ENCODE measurements at places on chromosomes 7 and 10. TPM values are rescaled to one million over a fixed set of nuclear protein-coding genes. Genes with fewer than 3 reads are reported as not detected.

Gene FFAR4
- total RNA-seq: not detected

Gene GALNT17
- not detected for total RNA-seq

Gene PALS2
- total RNA-seq: 20.4 TPM

Gene CTBP2
- total RNA-seq: 0.94 TPM

DNA sequence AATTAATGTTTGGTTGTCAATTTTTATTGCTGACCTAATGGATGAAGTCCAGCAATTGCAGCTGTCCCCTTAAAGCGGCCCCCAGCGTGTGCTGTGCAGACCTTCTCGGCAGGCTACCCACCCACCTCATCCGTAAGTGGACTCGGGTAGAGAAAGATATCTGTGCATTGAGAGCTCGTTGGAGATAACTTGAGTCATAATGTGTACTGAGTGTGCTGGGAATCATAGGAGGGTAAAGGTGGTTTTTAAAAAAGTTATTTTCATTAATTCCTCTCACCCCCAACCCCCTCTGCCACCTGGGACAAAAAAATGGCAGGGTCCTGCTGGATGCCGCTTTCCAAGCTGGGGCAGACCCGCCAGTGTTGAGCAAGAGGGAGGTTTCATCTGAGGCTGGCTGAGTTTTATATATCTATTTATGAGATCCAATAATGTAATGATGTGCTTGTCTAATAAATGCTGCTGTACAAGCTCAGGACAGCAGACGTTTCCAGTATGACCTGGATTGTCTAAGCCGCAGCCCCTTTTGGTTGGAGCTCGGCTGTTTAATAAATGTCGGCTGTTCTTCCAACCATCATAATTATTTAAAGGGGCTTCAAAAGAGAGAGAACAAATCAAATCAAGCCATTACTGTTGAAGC is 119.1 kb downstream of the NKX6-2 start:
- no peak for DNase-seq

DNA sequence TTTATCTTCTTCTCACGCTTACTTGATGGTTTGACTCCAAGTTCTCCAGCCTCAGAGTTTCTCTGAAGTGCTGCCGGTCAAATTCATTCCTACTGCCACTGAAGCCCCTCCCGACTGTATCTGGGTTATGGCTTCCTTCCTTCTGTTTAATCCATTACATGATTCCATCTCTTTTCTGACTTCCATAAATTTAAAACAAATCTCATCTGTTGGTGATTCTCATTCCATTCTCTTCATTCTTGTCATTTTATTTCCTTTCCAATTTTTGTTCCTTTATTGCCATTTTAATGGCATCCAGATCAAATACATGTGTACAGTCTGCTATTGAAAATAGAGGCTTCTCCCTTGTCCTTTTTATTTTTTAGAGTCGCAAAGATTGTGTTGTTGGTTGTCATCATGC is 25.4 kb upstream of the HIBADH start:
- DNase-seq: no peak

DNA sequence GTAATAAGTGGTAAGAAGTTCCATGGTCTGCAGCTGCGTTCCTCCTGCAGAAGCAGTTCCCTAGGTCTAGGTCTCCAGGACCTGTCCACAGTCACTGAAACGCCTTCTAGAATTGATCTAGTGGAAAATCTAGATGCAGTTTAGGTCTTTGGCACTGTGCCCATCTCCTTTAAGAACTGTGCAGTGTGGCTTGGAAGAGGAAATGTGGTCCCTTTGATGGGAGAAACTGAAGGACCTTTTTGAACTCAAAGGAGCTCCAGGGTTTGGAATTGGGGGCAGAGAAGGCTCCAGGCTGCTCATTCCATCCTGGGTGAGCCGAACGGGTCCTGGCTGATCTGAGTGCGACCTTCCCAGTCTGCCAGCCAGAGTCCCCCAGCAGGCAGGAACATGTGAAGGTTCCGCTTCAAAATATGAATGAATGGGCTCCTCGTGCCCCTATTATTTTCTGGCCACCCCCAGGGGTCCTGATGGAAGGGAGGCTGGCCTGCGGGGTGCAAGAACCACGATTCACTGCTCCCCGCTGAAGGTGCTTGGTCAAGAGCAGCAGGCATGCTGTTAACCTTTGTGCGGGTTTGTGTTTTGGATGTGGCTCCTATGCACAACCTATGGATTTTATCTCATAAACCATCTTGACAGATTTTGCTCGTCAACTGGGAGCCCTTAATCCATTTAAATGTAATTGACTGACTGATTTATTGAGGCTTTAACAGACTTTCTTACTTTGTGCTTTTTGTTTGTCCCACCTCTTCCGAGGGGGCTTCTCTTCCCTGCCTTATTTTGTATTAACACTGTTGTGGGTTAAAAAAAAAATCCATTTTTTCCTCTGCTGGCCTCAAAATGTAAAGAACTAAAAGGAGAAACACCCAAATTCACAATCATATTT is 36.7 kb downstream of the ZNF467 start:
- DNase-seq: no peak

DNA sequence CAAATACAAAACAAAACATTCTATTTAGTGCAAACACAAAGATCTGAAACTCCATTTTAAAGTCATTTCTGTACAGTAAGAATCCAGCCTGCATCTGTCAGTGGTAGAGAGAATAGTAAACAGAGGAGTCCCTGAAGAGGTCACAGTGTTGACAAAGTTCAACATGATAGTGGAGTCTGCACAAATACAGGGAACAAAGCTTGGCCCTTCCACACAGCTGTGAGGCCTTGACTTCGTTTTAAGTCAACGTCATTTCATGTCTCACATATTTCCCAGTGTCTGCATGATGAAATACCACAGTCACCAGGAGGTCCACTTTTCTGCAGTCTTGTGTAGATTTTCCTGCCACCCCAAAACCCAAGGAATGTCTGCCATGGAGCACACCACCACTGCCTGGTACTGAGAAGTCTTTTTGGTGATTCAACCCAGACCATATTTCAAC is 33.0 kb downstream of the CYP26A1 start:
- no peak for DNase-seq

DNA sequence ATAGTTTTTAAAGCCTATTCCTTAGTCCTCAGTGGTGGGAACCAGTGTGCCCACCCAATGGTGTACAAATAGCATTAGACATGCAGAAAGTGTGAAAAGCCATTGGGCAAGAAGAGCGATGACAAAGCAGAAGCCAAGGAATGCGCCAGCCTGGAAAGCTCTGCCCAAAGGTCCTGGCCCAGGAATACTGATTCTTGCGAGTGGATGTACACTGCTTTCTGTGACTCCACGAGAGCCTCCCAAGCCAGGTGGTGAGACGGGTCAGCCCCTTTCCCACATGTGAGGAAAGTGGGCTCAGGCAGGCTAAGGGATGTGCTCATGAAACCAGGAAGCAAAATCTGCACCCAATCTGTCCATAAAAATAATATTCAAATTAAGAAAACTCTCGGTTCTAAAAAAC is 106.6 kb downstream of the ADCY1 start:
- DNase-seq: no peak

DNA sequence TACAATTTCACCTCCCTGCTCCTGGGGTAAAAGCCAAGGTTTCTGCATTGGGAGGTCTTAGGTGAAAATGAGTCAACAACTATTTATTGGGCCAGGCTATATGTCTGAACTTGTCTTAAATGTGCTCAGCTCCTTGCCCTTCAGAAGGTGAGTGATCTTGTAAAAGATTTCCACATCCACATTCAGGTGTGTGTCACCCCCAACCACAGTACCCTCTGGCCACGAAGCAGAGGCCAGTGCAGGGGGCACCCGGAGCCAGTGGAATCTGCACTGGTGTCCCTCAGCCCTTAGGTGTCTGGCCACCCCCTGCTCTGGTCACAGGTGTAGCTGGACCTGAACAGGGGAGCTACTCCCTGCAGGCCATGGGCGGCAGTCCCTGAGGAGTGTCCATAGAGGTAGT is 198.5 kb downstream of the PAXIP1 start:
- no peak for DNase-seq
